ENCODE measurements at places on chromosomes 16 and 17.

- DNase-seq = no peak
Observed at GRCh38 chr17:79246225-79247190, 171.9 kb downstream of the ENGASE start.

DNA sequence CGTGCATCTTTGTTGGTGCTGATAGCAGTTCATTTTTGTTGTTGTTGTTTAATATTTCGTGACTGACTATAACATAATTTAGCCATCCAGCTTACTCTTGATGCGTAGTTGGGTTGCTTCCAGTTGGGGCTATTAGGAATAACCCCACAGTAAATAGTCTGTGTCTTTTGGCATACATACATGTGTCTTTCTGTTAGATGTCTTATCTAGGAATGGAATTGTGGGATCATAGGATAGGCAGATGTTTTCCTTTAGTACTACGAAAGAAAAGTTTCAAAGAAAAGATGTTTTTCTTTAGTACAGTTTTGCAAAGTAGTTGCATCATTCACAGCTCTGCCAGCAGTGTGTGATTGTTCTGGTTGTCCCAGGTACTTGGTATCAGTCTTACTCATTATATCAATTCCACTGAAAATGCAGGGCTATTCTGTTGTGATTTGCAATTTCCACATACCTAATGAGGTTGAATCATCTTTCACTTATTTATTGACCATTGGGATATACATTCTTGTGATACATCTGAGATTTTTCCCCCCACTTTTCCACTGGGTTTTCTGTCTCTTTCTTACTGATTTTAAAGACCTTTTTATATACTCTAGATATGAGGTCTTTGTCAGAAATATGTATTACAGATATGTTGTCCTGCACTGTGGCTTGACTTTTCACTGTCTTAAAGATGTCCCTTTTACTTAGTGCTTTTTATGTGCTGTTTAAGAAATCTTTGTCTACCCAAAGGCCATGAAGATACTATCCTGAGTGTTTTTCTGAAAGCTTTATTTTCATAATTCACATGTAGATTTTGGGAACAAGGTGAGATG, 173.3 kb downstream of the MRTFB start:
- DNase-seq = no peak

GRCh38 chr17:2457913-2458312, 53.8 kb downstream of the METTL16 start:
- no peak for DNase-seq

DNA sequence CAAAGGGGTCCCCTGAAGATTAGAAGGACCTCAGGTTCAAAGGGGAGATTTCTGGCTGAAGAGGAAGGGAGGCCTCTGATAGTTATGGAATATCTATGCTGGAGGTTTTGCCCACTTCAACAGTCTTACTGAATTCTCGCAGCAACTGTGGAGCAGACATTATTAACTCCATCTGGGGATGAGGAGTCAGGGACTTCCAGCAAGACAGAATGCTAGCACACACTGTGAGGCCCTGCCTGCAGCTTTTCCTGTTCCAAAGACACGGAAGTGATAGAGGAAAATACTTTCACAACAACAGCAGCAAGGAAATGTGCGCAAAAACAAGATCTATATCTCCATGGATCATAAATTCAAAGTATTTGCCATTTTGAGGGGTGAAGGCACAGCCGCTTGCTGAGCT, 72.8 kb downstream of the RPH3AL start:
- DNase-seq = no peak

GRCh38 chr17:57110152-57110542, 25.1 kb downstream of the AKAP1 start:
- DNase-seq = no peak

DNA sequence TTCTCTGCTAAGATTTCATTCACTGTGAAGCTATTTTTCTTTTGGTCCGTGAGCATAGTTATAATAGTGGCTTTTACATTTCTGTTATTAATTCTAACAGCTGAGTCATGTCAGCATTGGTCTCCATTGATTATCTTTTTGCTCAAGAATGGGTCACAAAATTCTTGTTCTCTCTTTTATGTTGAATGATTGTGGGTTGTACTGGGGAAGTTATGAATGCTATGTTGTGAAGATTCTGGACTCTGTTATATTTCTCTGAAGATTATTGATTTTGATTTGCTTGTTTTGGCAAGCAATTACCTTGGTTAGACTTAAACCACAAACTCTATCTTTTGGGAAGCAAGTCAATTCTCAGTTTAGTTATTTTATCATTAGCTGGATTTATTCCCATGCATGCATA, 98.8 kb downstream of the IRX5 start:
- DNase-seq = no peak

DNA sequence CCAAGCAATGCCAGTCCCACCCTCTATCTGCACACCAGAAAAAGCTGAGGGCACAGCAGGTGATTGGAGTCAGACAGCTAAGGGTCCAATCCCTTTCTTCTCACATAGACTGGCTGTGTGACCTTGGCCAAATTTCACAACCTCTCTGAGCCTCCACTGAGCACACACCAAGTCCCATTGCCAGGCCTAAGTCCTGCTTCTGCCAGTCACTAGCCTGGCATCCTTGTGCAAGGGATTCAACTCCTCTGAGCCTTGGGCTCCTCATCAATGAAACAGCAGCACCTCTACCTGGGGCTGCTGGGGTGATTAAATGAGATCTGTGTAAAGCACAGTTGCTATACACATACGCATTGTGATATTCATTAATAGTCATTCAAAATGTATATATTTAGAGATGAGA, 15.5 kb upstream of the TLCD3B start:
- DNase-seq = no peak

- no peak for DNase-seq
Observed at GRCh38 chr16:4749700-4750257, 15.4 kb downstream of the DNAAF8 start.

GRCh38 chr17:65169691-65170090, 32.5 kb downstream of the RGS9 start:
- DNase-seq = no peak

DNA sequence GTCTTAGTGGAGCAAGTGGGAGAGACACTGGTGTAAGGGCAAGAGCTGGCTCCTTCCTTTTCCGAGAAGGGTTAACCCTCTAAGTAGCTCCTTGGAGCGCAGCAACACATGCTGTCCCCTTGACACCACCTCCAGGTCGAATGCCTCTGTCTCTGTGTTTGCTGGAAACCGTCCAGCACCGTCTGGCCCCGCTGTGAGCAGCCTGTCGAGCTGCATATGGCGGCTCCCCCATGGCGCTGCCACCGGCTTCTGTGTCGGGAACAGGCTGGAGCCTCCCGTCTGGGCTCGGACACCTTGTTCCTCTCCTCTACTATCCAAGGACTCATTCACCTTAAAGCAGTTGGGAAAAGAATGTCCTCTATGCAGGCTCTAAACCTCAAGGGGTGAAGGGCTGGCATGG, 28.9 kb upstream of the WSCD1 start:
- DNase-seq = no peak

DNA sequence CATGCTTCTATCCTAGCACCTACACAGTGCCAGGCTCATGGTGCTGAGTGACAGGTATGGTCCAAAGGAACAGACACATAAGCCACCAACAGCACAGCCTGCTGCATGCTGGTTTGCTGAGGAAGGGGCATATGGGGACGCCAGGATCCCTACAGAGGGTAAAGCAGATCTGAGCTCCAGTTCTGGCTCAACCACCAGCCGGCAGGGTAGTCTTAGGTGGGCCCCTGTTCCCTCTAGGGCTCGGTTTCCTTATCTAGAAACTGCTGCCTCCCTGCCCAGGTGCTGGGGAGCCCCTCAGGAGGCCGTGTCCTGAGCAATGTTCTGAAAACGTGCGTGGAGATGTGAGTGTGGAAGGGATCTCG, 24.2 kb upstream of the MRPS23 start:
- no peak for DNase-seq

- no peak for DNase-seq
Observed at GRCh38 chr17:83053021-83053681, 26.3 kb upstream of the METRNL start.

DNA sequence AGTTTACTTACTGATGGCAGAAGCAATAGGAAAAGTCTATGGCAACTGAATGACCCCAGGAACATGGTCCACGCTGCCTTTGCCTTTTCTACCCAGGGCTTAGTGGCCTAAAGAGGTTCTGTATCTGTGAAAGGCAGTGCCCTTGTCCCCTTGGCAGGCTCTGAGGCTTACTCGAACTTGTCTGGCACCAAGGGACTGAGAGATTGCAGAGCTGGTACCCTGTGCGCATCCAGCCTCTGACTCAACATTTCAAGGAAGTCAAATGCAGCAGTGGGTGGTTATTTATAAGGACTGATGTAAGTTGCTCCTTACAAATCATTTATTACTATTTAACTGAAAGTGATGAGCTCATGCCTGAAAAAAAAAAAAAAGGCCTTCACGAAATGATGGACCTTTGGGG, 299.9 kb upstream of the MYOCD start:
- DNase-seq = no peak

- DNase-seq = no peak
Observed at GRCh38 chr16:4968879-4969483, 10.9 kb downstream of the SEC14L5 start.

- DNase-seq = no peak
Observed at GRCh38 chr17:58204796-58205195, 12.3 kb downstream of the EPX start.

DNA sequence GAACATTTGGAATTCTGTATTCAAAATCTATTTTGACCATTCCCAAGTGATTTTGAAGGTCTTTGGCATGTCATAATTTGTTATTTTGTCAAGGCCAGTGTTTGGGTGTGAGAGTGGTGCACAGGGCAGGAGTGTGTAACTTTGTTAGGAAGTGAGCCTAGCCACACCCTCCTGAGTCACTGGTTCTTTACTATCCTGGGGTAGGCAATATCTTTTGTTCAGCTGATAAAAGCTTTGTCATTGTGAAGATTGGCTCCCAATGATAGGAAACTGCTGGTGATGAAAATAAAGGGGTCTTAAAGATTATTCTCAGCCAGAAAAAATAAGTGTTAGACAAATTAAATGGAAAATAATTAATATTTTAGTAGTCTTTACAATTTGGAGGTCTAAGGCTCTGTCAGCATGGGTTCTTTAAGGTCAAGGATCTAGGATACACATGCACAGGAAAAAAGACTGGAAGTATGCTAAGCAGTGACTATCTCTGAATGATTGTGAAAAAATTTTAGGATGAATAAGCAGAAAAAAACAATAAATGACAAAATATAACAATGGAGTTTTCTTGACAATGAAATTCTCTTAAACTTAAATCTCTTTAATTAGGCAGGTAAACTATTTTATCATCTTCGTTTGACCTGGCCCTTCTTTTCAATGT, 5.1 kb downstream of the UBN1 start:
- DNase-seq = no peak

DNA sequence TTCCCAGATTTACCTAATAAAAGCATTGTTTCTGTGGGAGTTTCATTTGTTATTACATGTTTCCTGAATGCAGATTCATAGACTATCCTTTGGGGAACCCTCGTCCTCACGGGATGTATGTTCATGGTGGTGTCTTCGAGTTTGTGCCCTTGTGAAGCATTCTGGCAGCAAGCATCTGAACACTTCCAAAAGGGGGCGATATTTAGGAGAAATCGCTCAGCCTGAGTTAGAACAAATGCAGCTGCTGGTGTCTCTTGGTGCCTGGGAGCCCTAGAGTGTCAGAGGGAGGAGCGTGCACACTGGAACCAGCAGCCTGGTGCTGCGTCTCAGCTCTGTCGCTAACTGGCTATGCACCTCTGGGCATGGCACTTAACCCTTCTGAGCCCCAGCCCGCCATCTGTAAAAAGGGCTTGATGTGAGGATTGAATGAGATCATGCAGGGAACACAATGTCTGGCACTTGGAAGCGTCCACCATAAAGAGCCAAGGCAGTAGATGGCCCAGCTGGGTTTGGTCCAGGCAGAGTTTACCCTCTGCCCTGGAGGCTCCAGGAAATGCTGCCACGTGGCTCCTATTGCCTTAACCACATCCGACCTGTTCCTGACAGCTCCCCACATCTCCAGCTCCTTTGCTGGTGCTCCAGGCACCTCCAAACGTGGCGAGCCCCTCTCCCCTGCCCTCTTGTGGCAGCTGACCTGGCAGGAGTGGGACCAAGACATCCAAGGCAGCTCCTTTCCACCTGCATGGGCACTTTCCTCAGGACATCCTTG, 25.0 kb upstream of the C16orf78 start:
- no peak for DNase-seq

DNA sequence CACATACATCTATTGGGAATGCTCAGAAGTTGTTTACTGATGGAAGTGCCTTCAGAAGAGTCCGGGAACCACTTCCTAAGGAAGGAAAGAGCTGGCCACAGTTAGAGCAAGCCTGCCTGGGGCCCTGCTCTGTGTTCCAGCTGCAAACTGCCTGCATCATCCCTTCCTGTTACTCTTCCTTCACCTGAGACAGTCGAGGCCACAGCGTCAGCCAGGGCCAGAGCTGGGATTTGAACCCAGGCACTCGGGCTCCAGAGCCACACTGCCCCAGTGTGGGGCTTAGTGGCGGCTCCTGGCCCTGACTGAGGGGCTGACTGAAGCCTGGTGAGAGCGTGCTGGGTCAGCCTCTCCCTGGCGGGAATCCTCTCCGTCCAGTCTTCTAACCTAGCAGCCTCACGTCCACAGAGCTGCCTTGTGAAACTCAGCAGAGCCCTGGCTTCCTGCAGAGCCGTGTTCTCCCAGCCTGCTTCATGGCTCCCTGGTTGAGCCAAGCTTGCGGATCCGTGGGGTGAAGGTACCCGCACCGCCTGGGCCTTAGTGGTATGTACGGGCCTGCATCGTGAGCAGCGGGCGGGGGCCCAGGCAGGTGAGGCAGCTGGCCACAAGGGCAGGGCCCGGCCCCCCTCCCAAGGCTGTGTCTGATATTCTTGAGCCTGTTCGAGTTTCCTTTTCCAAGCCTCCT, 4.6 kb upstream of the C17orf99 start:
- no peak for DNase-seq

GRCh38 chr17:66507982-66508760, 205.8 kb downstream of the PRKCA start:
- no peak for DNase-seq

DNA sequence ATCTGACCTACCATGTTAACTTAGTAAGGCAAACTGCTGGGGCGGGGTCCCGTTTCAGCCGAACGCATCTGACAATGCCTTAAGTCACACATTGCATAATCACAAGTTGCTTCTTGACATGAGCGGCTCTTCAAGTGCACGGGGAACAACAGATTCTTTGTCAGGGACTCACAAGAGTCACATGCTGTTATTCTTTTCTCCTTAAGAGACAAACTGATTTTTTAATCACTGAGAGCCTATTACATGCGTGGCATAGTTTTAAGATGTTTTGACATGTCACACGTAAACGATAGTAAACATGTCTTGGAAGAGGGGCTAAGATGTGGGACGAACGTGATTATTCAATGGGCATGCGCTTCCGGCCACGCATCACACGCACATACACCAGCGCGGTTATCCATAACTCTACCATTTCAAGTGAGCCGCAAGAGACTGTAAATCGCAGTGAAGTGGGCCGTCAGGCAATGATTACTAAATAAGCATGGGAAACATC, 63.4 kb downstream of the ADCY9 start:
- no peak for DNase-seq
